Coronary artery (tissue), 2 donors: ENCODE measurements at places on chromosomes 5 and 9.

DNA sequence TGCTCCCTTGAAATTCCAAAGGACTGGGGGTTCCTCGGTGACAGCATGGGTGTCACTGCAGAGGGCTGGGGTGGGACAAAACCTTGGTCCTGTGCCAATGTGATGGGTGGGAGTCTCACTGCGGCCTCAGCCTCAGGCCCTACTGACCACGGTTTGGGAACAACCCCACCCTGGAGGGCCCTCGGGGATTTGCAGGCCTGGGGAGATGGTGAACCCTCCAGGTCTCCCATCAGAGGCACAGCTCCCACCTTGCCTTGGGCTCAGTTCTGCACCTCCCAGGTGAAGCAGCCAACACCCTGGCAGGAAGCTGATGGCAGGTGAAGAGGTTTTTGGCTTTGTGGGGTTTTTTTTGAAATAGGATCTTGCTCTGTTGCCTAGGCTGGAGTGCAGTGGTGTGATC, 286.8 kb downstream of the PBX3 start:
- DNase-seq = no peak

DNA sequence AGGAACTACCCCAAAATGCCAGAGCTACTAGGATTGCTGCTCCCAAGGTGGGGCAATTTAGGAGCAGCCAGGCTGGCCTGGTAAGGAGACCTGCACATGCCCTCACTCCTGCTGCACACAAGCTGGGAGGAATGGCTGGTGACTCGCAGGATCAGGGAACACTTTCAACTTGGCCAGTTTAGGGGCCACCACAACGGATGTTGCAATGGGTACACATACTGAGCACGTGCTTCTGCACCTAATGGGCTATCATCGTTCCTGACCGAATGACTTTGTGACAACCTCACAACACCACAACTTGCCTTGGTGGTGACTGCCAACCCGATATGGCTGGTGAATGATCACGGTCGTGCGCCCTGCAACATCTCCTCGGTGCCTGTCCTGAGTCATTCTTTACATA, 172.0 kb downstream of the ROR2 start:
- DNase-seq = no peak

- DNase-seq = no peak
Measured at GRCh38 chr9:34419716-34420504, 38.5 kb downstream of the FAM219A start.

DNA sequence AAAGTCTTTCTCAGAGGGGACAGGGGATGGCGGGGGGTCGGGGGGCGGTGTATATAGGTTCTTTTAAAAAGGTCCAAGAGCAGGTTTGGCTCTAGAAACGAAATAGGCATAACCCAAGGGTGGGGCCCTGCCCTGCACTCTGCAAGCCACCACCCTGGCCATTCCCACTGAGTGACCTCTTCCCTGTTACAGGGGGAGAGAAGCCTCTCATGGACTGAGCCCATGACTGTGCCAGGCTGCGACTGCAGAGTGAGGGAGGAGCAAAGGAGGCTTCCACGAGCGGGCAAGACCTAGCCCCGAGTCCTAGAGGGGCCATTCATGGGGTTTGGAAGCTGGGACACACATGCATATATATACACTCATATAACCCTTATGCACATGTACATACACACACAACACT, 10.1 kb upstream of the NXNL2 start:
- no peak for DNase-seq

DNA sequence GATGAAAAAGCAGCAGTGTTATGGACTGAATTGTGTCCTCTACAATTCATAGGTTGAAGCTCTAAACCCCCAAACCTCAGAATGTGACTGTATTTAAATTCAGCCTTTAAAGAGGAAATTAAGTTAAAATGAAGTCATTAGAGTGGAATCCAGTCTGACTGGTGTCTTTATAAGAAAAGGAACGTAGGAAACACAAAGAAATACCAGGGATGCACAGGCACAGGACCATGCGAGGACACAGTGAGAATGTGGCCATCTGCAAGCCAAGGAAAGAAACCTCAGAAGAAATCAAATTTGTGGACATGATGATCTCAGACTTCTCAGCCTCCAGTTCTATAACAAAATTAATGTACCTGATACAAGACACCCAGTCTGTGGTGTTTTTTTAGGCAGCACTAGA, 971.2 kb upstream of the CDH9 start:
- DNase-seq = no peak

GRCh38 chr5:100708645-100709171, 173.5 kb downstream of the FAM174A start:
- DNase-seq = no peak

- no peak for DNase-seq
Measured at GRCh38 chr5:24141046-24141445, 503.7 kb downstream of the CDH10 start.

DNA sequence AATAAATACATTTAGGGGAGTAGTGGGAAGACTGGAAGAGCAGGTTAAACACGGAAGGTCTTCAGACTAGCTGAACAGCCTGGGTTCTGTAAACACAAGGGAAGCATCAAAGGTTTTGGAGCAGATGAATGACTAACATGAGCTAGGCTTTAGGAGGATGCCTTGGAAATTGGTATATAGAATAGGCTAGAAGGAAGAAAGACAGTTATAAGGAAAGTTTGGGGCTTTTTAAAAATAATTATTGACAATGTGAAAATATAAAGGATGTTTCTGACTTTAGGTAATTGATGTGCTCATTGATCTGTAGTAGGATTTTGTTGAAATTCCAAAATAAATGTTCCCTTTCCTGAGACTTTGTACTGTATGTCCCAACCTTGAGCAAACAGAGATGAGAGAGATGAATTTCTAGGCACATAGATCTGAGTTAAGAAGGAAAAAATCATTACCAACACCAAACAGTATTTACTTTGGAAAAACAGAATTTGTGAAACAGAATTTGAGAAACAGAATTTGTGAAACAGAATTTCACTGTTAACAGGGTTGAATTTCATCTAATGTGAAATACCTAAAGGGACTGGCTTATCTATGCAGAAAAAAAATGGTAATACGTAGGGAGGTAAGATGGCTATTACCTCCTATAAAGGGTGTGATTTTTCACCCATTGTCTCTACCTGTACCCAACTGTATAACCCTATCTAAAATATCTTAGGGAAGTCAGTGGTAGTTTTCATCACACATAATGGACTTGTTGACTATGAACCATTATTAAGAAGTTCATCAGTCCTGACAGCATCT, 28.8 kb downstream of the SKP2 start:
- no peak for DNase-seq

DNA sequence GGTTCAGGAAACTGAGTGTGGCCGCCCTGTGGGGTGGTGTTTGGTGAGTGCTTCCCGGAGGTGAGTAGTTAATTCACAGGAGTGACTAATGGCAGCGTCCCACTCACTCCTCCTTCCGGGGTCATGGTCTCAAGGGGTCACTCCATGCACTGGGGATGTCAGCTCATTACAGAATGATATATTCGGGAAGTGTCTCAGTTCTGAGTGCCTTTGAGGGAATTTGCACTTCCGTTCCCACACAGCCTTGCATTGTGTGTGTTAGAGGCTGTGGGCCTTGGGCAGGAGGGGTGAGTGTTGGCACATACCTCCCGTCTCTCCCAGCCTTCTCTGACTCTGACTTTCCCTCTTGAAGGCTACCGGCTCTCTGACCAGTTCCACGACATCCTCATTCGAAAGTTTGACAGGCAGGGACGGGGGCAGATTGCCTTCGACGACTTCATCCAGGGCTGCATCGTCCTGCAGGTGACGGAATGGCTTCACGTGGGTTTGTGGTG, 10.5 kb upstream of the AHRR start:
- no peak for DNase-seq

GRCh38 chr9:123291736-123292135, 23.4 kb upstream of the STRBP start:
- no peak for DNase-seq

DNA sequence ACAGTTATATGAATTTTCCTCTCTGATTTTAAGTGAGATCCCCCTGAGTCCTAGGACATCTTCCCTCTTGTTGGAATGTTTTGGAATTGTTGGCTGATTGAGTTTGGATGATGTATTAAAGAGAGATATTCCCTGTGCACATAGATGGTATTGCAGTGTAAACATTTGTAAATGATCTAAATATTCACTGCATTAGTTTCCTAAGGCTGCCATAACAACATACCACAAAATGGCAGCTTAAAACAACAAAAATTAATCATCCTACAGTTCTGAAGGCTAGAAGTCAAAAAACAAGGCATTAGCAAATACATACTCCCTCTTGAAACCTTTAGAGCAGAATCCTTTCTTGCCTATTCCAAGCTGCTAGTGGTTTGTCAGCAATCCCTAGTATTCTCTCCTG, 38.0 kb upstream of the MROH2B start:
- no peak for DNase-seq

GRCh38 chr9:110832926-110833325, 164.3 kb downstream of the MUSK start:
- DNase-seq = no peak

DNA sequence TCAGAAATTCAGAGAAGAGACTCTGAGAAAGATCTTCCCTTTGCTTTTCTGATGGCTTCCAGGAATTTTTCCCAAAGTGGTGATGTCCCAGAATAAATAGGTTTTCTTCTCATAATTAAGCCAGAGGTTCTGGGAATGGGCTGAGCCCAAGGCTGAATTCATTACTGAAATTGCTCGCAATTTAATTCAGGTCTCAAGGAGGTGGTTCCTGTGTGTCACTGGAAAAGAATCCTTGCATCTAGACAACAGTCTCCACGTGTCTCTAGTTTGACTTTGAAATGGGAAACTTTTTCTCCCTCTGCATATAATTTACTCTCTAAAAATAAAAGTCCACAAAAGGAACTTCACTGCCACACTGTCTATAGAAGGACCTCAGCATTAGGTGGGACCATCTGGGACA, 27.8 kb upstream of the STX17 start:
- no peak for DNase-seq

GRCh38 chr9:78882481-78882880, 585.6 kb downstream of the PSAT1 start:
- no peak for DNase-seq

DNA sequence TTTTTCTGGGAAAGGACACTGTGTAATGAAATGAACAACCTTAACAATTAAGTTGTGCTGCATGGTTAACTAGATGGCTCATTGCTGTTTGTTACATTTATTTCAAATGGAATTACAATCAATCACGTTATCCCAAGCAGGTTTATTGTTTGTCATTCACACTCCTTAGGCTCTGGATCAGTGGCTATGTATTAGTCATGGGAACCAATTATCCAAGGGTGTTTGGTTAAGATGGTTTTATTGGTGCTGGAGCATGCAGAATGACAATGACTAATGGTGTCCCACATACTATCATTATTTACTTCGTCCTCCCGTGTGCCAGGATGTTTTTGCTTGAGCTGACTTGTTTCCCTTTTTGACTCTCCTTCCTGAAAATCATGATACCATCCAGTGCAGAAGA, 10.6 kb upstream of the TRPC7 start:
- DNase-seq = no peak

DNA sequence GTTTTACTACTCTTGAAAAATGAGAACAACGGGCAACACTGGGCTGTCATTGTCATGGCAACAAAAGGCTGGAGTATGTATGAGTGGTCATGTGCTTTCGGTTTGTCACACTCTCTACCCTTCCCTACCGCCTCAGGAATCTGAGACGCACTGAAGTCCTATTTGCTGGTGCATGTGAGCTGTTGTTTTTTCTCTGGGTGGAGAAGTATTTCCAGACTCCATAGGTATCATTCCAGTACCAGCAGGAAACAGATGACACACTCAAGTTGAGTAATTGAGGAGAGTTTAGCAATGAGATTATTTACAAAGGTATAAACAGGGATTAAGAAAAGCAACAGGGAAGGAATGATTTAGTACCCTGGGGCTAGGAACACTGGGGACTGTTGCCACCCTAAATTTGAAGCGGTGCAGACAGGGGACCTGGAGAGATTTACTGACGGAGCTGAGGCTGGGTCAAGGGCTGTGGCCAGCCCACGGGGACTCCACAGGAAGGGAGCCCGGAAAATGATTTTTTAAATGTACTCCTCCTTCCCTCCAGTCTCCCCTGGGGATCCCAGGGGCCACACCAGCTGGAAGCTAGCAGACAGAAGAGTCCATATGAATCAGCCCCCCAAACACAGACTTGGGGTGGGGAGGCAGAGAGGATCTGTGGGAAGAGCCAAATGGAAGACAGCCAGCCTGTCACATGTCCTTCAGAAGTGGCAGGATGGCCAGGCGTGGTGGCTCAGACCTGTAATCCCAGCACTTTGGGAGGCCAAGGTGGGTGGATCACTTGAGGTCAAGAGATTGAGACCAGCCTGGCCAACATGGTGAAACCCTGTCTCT, 13.2 kb upstream of the ZBTB43 start:
- no peak for DNase-seq

DNA sequence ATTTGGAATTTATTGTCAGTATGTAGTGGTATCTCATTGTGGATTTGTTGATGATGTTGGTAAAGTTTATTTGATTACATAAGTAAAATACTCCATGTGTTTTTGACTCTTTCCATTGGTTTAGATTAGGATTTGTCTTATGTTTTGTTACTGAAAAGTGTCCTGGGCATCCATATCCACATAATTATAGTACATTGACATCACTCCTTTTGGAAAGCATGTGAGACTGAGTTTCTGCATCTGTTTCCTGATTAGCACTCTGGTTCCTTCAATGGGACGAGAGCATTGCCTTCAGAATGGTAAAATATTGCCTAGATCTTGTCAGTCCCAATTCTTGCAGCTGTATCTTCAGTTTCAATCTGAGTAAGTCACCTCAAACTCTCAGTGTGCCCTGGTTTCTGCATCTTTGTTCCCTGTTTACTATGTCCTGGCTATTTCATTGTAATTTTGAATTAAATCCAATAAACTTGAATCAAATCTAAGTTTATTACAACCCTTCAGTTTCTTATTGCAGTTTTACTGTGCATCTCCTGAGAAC, 128.1 kb downstream of the FBXO38 start:
- DNase-seq = no peak

- DNase-seq = no peak
Measured at GRCh38 chr9:82651474-82651873, 411.5 kb downstream of the RASEF start.

DNA sequence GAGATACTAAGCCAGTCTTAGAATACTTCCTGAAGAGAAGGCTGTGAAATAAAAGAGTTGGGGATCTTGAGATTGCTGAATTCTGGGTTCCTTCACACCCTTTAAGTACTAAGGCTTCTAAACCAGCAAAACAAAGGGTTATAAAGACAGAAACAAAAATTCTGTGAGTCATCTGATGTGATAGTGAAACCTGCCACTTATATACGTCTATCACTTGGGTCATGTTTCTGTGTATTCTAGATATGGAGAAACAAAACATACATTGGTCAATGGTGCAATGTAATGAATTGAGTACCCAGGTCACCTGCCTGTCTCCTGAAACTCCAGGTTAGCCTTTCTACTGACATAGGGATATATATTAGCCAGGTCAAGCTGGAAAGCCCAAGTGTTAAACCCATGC, 319.3 kb upstream of the GRAMD2B start:
- no peak for DNase-seq

GRCh38 chr5:42655982-42656650, 100.5 kb upstream of the CCDC152 start:
- no peak for DNase-seq

- no peak for DNase-seq
Measured at GRCh38 chr9:14214065-14214684, 99.8 kb downstream of the NFIB start.
